CD4-positive, alpha-beta T cell treated with Interleukin-6 for 4 hours (primary cell): ENCODE measurements at places on chromosomes 4 and X.

DNA sequence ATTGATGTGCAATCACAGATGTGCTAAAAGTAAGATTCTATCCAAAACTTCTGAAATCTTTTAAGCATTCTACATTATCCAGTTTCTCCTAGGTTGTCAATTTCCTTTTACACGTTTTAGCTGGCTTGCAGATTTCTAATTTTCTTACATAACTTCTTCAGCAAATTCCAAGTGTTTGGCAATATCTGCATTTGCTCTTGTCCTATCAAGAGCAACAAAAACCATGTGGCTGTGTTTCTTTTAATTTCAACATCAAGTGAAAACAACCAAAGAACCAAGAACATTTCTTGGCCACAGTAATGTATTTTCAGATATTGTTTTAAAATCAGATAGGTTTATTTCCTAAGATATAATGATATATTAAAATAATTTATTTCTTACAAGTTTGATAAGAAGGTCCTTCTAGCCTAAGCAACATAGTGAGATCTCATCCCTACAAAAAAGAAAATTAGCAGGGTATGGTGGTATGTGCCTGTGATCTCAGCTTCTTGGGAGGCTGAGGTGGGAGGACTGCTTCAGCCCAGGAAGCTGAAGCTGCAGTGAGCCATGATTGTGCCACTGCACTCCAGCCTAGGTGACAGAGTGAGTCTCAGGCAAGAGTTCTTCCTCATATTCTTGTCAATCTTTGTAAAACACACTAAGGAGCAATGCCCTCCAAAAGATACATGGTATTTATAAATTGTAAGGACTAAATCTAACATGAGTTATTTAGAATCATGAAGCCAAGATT, 131.4 kb upstream of the NAP1L5 start:
- DNase-seq, result no peak

DNA sequence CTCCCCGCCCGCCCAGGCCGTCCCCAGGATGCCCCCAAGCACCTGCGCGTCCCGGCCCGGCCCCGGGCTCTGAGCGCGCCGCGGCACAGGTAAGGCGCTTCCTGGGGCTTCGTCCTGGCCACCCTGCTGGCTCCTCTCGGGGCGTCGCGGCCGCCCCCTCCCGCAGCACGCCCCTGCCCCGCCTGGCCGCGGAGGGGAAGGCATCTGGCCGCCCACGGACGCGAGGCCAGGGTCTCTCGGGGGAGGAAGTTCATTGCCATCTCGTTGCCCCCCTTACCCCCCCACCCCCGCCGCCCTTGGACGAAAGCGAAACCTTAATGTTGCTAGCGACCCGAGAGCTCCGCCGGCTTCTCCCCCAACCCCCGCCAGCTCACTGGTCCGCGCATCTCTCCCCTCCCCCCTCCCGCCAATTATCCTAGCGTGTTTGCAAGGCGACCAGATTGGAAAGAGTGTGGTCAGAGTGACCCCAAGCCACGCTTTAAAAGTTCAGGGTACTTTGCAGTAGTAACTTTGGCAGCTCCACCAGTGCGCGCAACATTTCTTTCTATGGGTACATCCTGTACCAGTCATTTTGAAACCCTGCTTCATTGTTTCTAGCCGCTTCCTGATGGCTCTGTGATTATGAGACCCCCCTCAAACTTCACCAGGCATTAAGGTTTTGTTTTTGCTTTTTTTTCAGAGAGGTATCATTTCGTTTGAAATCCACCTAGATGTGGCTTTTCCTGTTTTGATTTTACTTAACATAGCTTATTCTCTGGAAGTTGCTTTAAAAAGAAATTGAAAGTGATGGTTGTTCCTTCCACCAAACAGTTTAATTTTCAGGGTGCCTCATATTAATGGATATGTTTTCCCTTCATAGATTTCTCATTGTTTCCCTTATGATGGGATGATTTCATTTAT, 626 bp downstream of the TBC1D1 start:
- DNase-seq, result peak; percentile 66

GRCh38 chr4:114062499-114062898, 83.1 kb upstream of the ARSJ start:
- no peak for DNase-seq

- DNase-seq, result no peak
Observed at GRCh38 chr4:119299260-119299671, 22.7 kb downstream of the FABP2 start.

GRCh38 chrX:77442728-77443127, 4.5 kb upstream of the FGF16 start:
- no peak for DNase-seq

GRCh38 chr4:78652282-78652876, 100.8 kb downstream of the ANXA3 start:
- no peak for DNase-seq

GRCh38 chrX:41337140-41337539, 3.2 kb downstream of the DDX3X start:
- DNase-seq, result no peak

GRCh38 chr4:130689181-130689580, 1593.2 kb downstream of the C4orf33 start:
- no peak for DNase-seq

DNA sequence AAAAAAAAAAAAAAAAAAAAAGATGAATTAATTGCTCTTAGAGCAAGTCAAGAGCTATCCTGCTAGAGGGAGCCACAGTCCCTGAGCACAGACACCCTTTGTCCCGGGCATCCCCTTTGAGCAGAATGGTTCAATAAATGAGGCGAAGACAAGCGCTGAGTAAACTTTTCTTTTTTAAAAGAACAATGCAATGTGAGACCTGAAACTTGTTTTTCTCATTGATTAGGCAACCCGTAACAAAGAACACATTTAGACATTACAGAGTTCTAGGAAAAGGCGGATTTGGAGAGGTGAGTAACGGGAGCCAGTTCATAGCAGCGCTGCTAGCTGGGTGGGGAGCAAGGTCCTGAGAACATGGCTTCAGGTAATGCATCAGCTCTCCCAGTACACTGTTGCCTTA, 46.1 kb downstream of the GRK4 start:
- no peak for DNase-seq

DNA sequence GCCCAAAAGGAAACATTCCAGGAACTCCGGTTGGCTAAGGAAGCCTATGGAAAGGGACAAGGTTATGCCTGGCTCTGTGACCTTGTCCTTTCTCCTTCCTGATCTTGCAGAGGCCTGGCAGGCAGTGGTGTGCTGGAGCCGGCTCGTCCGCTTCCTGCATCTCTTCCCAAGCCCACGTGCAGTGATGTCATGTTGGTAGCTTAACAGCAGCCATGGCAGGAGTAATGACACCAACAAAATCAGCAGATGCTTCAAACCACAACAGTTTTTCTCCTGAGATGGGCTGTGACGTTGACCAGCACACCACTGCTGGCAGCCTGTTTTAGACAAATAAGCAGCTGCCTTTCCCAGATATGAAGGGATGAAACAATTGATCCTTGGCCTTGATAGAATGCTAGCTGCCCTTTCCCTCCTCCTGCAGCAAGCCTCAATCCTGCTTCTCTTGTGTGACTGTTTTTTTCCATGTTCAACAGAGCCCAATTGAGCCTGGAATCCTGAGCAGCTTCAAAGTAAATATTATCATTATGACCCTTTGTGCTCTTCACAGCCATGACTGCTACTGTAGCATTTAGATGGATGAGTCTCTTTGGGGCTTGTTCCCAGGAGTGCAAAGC, 23.4 kb downstream of the SEPTIN6 start:
- DNase-seq, result no peak

DNA sequence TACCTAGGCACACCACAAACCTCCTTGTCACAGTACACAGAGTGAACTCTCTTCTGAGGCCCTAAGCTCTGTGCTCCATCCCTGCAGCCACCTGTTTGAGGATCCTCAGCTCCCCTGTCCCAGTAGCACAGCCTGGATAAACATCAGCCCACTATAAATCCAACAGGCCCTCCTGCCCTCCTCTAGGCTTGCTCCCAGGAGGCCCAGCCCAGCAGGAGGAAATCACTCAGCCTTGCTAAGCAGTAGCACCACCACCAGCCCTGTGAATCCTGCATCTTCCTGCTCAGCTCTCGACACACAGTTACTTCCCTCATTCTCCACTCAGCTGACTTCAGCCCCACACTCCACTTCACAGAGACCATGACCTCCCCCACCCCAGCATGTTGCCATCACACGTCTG, 273.9 kb downstream of the BCOR start:
- no peak for DNase-seq

GRCh38 chrX:131778269-131779218, 234.7 kb downstream of the OR13H1 start:
- peak; percentile 79 for DNase-seq

- no peak for DNase-seq
Observed at GRCh38 chrX:132461886-132462285, 27.0 kb downstream of the MBNL3 start.

- no peak for DNase-seq
Observed at GRCh38 chr4:124390861-124391260, 321.7 kb downstream of the ANKRD50 start.

DNA sequence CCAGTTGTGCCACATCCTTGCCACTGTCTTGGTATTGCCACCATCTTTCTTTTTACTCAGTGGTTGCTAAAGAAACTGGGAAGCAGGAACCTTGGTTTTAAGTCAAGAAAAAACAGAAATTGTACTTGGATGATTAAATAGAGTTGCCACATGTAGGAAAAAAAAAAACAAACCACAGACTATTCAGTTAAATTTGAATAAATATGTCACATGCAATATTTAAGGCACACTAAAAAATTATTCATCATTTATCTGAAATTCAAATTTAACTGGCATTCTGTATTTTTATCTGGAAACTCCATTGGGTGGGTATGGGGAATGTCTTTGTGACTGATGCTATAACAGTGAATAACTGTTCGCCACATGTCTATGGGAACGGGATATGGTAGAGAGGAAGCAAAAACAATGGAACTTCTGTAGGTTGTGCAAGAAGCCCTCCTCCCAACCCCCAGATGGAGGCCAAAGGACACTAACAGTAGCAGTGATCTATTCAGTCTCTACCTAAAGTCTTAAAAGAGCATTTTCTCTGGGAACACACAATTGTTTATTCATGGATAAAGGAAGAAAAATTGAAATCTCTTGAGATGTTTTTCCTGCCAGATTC, 57.0 kb upstream of the PLAC8 start:
- no peak for DNase-seq

DNA sequence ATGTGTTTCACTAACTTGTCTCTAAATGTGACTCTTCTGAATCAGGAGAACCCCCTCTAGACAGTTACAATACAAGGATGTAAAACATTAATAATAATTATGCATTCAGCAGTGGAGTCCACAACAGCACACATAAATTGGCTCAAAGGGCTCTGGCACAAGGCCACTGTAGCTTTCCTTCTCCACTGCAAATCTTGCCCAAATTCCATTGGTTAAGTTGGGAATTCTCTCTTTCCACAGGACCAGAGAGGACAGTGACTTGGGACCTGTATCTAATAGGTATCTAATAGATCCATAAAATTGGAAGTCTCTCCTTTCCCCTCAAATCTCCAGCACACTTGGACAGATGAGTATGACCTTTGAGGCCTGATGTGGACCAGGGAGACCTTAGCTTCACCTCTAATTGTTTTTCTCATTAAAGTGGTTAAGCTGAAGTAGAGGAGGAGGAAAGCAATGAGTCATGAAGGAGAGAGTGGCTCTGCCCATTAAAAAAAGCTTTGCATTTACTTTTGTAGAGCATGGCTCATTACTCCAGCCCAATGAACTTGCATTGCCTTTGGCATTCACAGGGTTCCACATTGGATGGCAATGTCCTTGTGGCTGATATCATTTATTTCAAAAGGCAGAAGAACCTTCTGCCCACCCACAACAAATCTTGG, 72.3 kb upstream of the SH3RF1 start:
- DNase-seq, result no peak

DNA sequence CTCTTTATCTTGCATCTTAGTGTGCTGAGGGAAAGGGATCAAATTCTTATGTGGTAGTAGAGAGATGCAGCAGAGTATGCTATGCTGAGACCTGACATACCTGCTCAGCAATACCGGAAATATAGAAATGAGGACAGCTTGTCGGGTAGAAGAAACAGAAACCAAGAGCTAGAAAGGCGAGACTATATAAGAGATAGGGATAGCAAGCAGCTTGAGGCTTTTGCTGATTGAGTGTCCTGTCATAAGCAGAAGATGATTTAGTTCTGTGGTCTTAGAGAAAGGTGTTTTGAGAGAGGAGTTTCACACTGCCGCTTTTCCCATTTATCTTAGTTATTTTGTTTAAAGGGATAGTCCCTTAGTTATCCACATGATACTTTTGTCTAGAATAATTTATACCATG, 31.7 kb downstream of the USP9X start:
- no peak for DNase-seq

DNA sequence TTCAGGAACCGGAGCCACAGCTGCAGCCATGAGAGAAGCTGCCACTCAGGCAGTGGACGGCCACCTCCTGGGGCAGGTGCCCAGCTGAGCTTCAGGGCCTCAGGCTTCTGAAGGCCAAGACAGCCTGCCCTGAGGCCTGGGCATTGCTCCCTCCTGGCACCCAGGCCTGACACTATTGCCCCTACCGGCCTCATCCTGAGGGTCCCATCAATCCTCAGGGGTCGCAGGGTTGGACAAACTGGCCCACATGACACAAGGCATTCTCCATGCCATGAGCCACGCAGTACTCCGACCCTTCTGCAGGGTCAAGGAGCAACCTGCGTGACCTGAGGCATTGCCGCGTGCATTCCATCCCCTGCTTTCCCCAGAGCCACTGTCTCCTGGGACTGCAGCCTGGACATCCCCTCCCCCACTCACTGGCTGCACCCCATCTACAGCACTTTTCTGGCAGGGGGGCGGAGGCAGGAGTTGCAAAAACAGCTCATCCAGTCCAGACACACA, 3.0 kb upstream of the ZFP92 start:
- no peak for DNase-seq

- no peak for DNase-seq
Observed at GRCh38 chr4:120672076-120672475, 250.4 kb downstream of the PRDM5 start.

DNA sequence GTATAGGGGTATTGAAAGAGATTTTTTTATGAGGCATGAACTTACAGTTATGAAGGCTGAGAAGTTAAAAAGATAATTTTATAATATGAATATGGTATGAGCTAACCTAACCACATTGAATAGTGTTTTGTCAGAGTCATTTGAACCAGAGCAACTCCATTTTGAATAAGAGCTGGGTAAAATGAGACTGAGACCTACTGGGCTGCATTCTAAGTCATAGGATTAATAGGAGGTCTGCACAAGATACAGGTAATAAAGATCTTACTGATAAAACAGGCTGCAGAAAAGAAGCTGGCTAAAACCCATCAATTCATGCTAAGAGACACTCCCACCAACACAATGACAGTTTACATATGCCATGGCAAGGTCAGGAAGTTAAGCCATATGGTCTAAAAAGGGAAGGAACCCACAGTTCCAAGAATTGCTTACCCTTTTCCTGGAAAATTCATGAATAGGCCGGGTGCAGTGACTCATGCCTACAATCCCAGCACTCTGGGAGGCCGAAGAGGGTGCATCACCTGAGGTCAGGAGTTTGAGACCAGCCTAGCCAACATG, 209.2 kb downstream of the TECRL start:
- DNase-seq, result no peak

DNA sequence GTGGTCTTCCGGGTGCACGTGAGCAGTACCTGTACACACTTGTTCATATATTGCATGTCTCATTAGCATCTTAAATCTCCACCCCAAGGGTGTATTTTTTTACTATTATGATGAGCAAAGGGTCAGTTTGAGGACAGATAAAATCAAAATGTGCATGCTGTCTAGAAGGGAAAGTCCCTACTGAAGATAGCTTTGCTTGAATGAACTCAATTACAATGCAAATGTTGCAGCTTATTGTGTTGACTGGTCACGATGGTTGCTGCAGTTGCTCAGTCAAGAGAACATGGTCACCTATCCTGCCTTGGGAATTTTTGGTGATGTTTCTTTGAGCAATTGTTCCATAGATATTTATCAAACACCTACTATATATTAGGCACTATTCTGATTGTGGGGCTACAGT, 103.8 kb upstream of the MID1IP1 start:
- DNase-seq, result no peak
